ENCODE measurements at places on chromosomes 16 and 17.
A peak's percentile ranks its signal among the peaks of the same experiment; 100 is the strongest.

- DNase-seq = no peak
Measured at GRCh38 chr16:77336637-77337036, 98.2 kb downstream of the ADAMTS18 start.

DNA sequence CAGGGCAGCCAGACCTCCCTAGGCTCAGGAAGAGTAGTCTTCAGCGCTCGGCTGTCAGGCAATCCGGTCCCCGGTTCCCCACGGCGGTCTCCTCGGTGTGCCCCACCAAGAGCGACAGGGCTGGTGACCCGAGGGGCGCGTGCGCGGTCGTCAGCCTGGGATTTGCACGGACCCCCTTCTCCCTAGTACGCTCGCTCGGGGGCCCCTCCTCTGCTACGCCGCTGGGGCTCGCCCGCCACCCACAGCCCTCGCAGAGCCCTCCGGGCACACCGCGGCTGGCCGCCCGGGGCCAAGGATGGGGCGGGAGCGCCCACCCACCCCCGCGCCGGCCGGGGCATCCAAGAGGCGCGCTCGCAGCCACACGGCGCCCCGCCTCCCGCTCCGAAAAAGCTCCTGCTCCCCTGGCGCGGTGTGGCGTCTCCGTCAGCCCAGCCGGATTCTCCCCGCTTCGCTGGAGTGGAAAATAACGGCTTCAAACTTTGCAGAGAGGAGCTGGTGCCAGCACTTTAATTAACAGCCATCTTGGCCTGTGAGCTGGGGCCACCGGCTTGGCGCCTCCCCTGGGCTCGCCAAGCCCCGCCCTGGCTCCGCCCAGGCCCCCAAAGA is 2.1 kb upstream of the C1QL1 start:
- DNase-seq = no peak

DNA sequence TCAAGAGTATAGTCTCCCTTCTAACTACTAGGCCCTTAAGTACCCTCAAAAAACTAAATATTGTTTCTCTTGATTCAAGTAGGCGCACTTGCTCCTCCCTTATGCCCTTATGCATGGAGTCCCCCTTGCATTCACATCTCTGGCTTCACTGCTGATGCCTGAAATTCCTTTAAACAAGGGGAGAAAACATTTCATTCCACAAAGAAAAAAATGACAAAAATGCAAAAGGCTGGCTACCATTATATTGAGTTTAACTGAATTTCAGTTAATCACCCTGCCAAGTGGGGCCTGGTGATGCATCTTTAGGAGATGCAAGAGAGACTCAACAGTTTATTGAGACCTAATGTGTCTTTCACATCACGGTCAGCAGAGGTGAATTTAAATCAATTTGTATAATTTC is 35.6 kb downstream of the CRLF3 start:
- DNase-seq = no peak

- DNase-seq = no peak
Measured at GRCh38 chr17:79926142-79926604, 86.9 kb upstream of the CBX4 start.

DNA sequence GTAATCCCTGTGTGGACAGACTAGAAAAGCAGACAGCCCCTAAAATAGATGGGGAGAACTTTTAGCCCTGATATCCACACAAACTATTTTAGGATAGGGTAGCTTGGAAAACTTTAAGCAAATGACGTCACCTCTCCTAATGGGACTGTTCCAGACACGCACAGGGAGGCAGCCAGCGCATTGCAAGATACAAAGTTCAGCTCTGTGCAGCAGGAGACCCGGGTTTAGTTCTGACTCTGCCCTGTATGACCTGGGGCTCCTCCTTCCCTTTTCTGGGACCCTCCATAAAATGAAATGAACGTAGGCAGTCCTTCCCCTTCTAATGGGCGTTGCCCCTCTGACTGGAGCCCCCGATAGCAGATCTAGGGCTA is 6.3 kb downstream of the ZNF689 start:
- no peak for DNase-seq

GRCh38 chr16:65837464-65837863 is 529.0 kb upstream of the CDH5 start:
- no peak for DNase-seq

DNA sequence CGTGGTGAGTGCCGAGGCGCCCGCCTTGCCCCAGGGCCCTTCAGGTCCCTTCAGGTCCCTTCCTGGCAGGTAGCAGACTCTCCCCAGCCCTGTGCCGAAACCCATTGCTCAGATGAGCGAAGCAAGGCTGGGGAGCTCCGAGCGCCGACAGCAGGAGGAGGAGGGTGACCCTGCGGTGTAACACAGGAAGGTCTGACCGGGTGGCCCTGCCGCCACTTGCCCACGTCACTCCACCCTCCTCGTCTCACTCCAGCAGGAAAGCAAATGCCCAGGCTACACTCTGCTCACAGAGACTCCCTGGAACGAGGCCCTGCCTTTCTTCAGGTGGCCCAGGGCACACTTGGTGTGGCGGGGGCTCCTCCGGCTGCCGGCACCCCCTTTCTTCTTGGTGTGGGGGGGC is 57.2 kb downstream of the ACTG1 start:
- DNase-seq = no peak

DNA sequence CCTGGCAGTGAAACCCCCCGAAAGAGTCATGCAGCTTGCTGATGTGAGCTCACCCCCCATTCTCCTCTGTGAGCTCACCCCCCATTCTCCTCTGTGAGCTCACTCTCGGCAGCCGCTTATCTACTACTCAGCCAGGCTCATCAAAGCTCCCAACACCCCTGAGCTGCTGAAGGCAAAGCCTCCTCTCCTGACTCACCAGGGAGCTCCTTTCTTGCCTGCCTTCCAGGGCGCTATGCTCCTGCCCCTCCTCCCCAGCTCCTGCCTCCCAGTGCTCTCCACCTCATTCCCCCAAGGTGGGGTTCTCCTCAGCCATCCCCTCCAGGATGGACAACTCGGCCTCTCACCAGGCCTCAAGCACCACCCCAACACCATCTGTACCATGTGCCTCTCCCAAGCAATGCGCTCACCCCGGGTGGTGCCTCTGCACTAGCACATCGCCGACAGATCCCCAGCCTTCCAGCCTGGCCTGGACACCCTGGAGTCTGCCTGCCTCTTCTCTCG is 27.7 kb upstream of the FAAP100 start:
- DNase-seq = no peak

- no peak for DNase-seq
Measured at GRCh38 chr17:59754552-59754951, 47.1 kb downstream of the VMP1 start.

GRCh38 chr17:36600936-36601302 is 464 bp upstream of the MRM1 start:
- no peak for DNase-seq

GRCh38 chr17:27915709-27916108 is 22.5 kb upstream of the LYRM9 start:
- DNase-seq = no peak

DNA sequence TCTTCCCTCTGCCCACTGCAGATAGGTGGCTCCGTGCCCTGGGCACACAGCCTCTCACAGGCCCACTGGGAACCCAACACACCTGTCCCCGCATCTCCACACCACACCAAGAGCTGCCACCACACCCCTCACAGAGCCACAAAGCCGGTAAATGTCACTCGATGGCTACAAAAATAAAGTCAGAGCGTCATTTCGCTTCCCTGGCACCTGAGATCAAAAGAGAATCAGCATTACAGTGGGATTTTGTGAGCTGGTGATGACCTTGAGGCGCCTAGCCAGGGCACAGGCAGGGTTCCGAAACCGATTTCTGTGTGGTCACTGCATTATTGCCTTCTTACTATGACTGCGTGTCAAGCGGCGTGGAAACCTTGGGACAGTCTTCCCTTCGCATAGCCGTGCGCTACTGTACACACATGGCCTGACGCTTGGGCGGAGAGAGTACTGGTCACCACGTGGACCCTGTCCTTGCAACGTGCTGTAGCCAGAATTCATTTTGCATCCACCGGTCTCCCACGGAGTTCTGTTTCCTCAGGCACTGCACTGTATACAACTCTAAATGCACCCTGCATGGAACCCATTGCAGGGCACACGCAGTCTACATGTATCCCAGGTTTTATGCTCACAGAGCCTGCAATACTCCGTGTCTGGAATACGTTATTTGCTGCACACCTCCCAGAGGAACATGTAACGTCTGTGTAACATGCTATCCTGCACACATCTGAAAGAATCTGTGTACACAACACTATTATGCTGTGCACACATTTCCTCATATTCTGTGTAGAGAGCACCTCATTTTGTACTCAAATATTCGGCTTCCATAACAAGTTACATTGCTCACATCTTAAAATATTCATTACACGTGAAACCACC is 5.8 kb upstream of the FOXF1 start:
- no peak for DNase-seq

DNA sequence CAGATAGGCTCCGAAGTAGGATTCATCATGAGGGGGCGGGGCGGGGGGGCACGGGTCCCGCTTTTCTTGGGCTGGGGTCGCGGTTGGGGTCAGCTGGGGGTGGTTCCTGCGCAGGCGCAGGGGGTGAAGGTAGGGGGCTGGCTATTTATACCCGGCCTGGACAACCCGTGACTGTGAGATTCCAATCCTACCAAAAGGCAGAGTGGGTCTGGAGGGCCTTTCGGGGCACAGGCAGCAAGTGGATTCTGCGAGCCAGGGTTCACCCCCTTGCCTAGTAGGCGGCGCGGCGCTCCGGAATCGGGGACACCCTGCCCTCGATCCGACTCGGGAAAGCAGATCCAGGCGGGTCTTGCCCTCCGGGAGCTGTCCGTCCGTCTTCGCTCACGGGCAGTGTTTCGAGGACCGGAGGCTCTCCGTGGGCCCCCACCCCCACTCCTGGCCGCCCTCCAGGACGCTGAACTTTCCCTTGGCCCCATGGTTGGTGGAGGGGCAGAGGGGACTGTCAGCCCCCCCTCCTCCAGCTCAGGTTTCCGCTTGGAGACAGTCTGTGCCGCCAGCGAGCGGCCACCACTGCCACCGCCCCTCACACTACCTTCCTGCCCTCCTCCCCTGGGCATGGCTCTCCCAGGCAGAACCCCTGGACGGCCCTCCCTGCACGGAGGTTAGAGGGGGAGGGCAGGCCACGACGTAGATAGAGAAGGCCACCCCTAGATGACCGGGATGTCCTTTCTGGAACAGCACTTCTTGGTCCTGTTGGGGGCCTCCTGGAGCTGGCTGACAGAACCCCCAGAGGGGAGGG is 634 bp downstream of the SLC2A4 start:
- DNase-seq = no peak

DNA sequence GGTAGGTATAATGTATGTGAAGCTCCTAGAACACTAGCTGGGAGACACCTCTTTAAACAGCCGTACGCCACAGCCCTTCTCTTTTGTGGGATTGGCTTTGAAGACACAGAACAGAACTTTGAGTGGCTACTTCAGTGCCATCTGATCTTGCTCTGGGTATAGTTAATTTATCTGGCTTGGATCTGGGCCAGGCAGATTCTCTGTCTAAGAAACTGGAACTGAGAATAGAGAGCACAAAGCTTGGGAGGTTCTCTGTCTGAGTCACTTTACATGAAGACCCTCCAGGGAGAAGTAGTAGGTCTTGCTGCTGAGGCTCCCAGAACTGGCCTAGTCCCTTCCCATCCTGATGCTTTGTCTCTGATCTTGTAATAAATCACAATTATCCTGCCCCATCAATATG is 721.0 kb upstream of the KIF2B start:
- DNase-seq = no peak

DNA sequence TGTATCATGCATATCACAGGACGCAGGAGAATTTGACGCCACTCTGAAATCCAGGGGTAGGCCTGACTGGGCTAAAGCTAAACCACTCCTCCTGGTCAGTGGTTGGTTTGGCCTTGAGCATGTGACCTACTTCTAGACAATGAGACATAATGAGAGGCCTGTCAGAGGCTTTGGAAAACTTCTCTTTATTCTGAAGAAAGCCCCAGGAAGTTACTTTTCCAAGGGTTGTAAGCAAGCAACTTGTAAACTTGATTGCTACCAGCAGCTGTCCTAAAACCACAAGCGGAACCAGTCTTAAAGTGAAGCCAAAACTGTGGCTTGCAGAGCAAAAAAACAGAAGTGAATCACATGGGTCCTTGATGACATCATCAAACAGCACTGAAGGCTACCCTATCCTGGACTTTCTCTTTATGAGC is 138.2 kb upstream of the COX10 start:
- no peak for DNase-seq

- DNase-seq = peak; percentile 76
Measured at GRCh38 chr17:50560185-50560824, at the start of gene CACNA1G. Gene CACNA1G, plus strand, starts transcription at chr17:50560715. Its CDS starts 745 bp downstream, at chr17:50561460.
